ENCODE measurements at places on chromosomes 4 and X.

GRCh38 chrX:122135070-122135469 lies 1049.0 kb upstream of the GRIA3 start:
- no peak for DNase-seq

DNA sequence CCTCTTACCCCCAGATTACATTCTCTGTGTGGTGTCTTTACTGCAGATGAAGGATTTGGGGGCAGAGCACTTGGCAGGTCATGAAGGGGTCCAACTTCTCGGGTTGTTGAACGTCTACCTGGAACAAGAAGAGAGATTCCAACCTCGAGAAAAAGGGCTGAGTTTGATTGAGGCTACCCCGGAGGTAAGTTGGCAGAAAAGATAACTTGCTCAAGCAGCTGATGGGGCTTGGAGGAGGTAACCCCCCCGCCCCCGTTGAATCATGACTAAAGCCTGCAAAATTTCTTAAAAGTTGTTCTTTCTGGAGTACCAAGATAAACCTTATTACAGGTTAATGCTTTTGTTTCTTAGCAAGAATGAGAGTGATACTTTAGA lies 1.5 kb downstream of the CCNG2 start:
- DNase-seq = no peak

DNA sequence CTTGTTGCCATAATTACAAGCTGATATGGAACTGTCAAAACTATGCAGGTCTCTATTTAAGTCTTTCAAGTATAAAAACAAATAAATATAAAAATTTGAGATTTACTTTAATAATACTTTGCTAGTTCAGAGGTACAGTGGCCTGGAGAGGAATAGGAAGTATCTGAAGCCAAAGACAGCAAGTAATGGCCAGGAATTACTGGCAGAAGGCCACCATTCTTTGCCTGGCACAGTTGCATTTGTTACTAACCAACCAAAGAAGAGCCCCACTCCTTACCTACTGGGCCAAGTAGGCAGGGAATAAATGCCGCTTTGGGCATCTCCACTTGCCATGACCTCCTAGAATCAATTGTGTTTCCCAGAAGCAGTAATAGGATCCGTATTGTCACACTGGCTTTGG lies 13.8 kb upstream of the ADAMTS3 start:
- no peak for DNase-seq

- no peak for DNase-seq
Observed at GRCh38 chrX:26651755-26652154, 435.8 kb downstream of the MAGEB5 start.

DNA sequence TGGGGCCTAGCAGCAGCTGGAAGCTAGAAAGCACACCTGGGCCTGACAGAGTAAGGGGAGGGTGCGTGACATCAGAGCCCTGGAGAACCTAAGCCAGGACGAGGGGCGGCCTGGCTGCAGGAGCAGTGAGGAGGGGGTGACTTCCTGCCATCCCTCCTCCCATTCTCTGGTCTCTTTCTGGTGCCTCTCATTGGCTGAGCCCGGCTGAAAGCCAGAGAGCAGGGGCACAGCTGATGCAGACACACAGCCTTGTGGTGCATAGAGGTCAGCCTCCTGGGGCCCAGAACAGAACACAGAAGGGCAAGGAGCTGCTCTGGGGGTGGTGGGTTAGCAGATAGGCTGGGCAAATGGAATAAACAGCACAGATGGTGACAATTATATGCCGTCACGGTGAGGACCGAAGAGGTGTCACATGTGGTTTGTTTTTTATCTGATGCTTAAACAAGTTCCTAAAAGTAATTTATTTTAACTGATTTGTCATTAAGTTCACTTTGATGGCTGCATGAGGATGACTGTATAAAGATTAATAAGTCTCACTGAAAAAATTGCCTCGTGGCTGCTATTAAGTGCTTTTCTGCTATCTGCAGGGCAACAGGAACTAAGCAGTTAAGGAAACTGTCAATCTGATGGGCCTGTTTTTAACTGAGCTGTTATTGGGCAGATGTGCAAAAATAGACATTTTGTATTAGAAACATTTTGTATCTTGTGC lies 102.0 kb downstream of the FNIP2 start:
- no peak for DNase-seq

GRCh38 chr4:81343536-81343935 lies 128.2 kb downstream of the RASGEF1B start:
- no peak for DNase-seq

DNA sequence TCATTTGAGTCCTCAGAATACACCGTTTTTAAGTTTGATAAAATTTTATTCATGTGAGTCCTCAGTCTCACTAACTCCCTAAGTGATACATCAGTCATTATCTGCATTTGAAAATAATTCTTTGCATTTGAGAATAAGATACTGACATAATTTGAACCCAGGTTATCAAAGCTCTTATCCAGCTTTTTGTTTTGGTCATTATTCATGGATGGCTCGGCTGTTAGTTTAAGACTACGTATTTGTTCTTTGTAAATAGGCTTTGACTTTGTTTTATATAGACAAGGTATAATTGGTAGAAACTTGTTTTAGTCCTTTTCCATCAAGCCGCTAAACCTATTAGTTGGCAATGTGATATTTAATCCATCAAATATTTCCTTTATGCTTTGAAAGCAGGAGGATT lies 7.9 kb downstream of the SPRY1 start:
- no peak for DNase-seq

GRCh38 chr4:157896726-157897125 lies 276.1 kb downstream of the GASK1B start:
- DNase-seq = no peak

- DNase-seq = no peak
Observed at GRCh38 chr4:102180046-102180445, 165.2 kb downstream of the SLC39A8 start.

GRCh38 chr4:39648827-39649558 lies 10.3 kb upstream of the SMIM14 start:
- DNase-seq = no peak

DNA sequence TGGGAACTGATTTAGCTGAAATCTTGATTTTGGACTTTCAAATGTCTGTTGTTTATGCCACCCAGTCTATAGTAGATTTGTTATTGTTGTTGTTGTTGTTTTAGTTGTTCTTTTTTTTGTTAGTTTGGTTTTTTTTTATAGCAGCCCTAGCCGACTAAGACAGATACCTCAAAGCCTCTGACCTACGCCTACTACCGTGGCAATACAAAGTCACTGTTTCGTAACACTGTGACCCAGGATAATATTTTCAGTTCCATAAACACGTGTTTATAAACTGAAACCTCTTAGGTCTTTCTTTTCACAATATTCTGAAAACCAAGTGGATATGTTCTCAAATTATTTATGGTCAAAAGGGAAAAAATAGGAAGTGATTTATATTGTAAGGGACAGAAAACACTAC lies 32.8 kb downstream of the VCX2 start:
- no peak for DNase-seq

DNA sequence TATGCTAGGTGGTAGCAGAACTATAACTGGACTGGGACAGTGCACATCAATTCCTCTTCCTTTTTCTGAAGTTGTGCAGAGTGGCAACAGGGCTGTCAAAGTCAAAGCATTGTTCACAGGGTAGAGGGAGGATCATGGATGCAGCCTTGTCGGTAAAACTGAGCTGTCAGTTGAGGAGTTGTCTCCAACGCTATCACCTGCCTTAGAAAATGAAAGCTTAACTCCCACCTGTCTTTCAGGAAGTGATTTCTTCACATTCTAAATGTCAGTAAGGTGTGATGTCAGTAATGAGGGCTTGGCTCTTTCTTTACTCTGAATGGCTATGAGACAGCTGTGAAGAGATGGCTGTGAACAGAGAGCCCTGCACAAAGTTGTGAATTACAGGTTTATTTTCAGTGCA lies 66.4 kb upstream of the BANK1 start:
- no peak for DNase-seq

GRCh38 chrX:47112316-47112954 lies 32.1 kb downstream of the NDUFB11 start:
- no peak for DNase-seq

GRCh38 chrX:22136711-22137110 lies 104.6 kb downstream of the PHEX start:
- DNase-seq = no peak

- no peak for DNase-seq
Observed at GRCh38 chrX:132226169-132226568, 6.9 kb upstream of the RAP2C start.

- DNase-seq = no peak
Observed at GRCh38 chr4:71841336-71841735, 57.5 kb upstream of the GC start.

- DNase-seq = no peak
Observed at GRCh38 chr4:71209161-71209560, 129.7 kb upstream of the SLC4A4 start.

DNA sequence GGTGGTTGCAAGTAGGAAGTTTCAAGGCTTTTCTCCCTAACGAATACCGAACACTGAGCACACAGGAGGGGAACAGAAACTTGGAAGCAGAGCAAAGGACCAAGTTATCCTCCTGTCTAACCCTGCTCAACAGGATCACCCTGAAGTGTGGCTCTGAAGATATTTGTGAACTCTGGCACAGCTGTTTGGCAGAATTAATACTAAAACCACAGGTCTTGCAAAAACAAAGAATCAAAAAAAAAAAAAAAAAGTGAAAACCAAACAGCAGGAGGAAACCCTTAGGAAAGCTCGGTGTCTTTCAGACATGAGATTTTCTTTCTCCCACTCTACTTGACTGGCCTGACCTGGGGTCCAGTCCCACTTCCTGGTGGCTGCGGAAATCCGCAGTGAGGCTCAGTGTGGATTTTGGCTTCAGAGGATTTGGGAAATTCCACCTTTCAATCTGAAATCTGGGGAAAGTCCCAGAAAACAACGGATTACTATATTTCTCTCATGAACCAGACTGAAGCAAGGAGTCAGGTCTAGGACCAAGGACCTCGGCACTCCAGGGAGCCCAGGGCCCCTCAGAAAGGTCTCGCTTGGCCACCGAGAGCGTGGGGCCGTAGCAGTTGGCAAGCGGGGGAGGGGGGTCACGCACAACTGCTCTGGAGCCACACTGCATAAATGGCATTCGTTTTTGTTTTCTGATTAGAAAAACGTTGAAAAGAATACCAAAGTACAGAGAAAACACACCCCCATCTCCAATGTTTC lies 867 bp downstream of the TIFA start:
- no peak for DNase-seq

GRCh38 chr4:165793236-165793635 lies 79.8 kb upstream of the TLL1 start:
- DNase-seq = no peak

DNA sequence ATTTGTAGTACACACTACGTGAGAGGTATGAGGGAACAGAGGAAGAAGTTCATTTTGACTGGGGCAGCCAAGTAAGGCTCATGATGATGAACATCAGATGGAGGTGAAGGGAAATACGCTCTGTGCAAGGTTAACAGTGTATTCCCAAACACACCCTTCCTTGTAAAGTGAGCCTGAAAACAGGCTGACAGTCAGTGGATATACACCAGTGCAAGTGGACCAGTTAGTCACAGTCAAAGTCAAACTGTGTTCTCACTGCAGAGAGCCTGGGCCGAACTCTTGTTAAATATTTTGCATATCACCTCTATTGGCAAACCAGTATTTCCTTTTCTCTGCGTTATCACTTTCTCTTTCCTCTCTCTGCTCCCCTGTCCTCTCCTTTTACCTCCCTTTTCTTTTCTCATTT lies 23.4 kb upstream of the RHOH start:
- no peak for DNase-seq

- no peak for DNase-seq
Observed at GRCh38 chrX:145292218-145292617, 44.9 kb downstream of the SPANXN1 start.

DNA sequence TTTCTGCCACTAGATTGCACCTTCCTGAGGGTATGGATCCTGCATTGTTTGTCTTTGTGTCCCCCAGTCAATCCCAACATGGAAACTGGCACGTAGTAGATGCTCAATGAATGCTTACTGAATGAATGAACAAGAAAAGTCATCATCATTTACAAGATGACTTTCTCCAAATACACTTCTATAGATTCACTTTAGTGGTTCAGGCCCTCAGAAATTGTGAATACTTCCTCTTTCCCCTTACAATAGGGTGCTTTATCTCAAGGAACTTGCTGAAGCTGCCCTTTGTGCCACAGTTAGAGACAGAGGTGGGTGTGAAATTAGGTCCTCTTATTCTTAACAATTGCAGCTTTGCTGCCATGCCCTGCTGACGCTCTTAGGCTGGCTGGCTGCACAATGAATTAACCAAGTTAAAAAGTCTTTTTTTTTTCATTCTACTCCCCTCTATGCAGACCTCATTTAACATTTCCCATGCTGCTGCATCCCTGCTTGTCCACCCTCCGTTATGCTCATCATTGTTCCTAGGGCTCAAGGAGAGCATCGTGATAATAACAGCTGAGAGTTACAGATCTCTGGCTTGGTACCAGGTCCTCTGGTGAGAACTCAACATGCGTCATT lies 108.0 kb upstream of the ZNF518B start:
- DNase-seq = no peak

DNA sequence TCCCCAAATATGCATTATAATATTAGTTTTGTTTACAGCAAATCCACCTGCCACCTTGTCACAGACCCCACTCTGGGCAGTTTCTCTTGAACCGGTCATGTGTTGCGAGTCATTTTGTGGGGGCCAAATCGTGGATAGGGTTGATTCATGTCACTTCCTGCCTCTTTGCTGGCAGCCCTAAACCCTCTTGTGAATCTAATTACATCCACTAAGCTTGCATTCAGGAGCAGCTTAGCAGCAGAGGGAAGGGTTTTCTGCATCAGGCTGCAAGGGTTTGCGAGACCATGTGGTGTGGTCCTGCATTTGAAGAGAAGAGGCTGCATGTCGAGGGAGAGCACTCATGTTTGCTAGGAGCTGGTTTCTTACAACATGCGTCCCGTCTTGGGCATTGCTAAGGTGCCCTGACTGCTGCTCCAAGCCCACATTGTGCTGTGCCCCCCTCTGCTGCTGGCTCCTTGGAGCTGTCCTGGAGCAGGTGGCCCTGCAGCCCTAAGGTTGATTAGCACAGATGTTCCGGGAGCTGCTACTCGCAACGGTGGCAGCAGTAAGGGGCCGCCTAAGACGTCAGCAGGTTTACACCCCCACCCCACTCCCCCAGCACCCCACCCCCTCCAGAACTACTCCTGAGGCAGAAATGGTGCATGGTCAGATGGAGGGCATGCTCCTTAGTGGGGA lies 88.9 kb upstream of the CLDN34 start:
- no peak for DNase-seq

DNA sequence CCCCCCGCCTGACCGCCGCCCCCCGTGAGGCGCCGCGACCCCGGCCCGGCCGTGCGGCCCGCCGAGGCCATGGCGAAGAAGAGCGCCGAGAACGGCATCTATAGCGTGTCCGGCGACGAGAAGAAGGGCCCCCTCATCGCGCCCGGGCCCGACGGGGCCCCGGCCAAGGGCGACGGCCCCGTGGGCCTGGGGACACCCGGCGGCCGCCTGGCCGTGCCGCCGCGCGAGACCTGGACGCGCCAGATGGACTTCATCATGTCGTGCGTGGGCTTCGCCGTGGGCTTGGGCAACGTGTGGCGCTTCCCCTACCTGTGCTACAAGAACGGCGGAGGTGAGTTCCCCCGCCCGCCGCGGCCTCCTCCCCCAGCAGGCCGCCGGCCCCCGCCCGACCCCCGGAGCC lies 780 bp downstream of the SLC6A8 start:
- DNase-seq = no peak

DNA sequence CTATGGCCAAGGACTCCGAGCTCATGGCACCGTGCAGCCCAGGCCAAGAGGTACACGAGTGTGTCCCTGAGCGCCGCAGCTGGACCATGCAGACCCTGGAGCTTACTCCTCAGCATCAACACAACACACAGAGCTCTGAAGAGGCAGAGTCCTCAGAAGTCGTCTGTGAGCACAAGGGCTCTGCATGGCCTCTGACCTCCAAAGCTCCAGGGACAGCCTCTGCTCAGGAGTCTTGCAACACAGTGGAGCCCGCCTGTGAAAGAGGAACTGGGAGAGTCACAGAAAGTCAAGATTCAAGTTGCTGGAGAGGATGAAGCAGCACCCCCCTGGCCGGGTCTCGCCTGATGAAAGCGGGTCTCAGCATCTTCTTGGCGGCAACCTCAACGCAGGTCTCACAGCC lies 2.9 kb downstream of the LRPAP1 start:
- DNase-seq = no peak
